ENCODE measurements at places on chromosomes 16 and 17.

DNA sequence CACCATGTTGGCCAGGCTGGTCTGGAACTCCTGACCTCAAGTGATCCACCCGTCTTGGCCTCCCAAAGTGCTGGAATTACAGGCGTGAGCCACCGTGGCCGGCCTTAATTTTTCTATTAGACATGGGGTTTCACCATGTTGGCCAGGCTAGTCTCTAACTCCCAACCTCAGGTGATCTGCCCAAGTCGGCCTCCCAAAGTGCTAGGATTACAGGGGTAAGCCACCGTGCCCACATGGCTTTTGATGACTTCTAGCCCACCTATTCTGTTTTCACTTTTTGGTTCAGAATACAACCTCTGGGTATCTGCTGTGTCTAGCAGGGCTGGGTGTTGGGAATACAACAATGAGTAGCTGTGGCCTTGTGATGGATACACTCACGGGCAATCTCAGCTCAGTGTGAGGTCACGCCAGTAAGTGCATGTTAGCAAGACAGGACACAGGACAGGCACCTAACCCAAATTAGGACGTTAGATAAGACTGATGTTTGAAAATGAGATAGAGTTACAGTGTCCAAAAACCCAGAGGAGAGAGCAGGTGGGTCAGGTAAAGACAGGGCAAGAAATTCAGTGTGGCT lies 14.1 kb upstream of the YWHAE start:
- DNase-seq, result no peak

DNA sequence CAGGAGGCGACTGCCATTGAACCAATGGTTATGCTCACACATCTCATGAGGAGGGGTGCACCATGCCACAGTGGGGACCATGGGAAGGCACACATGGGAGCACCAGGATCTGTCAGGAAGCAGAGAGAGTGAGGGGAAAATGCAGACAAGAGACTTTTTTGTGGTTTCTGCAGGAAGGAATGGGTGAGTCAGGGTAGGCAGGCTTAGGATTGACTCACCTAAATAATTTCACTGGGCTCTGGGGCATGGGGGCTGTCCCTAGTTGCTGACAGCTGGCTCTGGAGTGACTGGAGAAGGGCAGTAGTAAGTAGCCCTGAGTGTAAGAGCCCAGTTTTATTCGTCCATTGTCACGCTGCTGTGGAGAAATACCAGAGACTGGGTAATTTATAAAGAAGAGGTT lies 202.4 kb downstream of the AXIN2 start:
- DNase-seq, result no peak

DNA sequence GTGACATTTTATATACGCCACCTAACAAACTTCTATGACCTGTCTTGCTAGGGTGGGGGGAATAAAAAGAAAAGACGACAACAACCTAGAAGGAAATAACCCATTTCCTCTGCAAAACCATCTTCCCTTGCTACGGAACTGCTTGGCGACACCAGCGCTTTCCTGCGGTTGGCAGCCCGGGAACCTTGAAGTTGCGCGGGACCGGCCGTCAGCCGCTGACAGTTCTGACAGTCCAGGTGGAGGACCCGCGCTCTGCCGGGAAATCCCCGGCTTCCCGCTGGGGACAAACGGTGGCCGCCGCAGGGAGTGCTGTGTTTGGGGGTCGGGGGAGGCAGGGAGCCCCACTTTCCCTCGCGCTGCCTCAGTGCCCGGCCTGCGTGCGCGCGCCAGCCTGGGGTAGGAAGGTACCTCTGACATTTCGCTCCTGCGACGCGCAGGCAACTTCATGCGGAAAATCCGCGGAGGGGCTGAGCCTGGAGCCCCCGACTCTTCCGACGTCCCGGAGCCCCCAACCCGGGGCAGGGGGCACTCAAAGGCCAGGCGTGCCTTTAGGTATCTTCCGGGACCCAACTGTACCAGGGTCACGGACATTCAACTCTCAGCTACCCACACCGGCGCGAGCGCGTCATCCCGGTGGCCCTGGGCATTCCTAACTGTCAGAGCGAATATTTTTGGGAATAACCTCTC lies 516 bp downstream of the SLC16A6 start:
- DNase-seq, result peak; percentile 35

GRCh38 chr17:42913981-42914617 lies 13.5 kb downstream of the G6PC1 start:
- DNase-seq, result no peak

DNA sequence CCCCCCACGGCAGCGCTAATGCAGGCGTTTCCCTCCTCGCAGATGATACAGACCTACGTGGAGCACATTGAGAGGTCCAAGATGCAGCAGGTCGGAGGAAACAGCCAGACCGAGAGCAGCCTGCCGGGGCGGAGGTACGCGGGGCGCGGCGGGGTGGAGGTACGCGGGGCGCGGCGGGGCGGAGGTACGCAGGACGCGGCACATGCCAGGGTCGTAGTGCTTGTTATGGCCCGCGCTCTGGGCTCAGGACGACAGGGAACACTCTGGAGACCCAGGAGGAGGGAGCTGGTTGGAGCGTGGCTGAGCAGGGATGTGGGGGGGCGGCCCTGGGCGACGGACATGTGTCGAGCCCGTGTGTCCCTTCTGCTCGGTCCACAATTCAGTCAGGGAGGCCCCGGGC lies 23.4 kb downstream of the MAPK8IP3 start:
- no peak for DNase-seq

DNA sequence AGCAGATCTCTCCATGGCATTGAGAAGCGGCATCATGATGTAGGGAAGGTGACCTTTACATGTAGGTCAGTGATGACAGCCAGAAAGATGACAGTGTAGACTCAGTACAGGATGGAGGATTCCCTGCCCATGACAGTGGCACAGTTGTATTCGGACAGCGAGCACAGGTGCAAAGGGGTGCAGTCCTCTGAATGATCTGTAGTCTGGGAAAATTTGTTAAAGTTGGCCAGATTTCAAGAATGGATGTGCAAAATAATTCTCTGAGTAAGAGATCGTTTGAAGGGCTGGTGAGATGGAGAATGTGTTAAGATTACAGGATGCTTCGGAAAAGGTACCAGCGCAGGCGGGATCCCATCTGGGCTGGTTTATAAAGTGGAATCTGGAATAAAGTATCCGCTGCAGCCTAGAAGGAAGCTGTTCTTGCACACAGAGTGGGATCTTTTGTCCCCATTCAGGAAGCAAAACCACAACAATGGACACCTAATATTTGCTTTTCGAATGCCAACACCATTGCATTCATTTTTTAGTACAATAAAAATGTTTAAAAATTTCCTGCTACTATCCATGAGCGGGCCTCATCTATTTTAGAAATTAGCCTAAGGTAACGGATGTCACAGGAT lies 101.2 kb downstream of the RPTOR start:
- no peak for DNase-seq
